NCI-H2029 treated with DMSO at 0.1 percent for 48 hours (cell line): ENCODE measurements at places on chromosomes 7 and 10.
A peak's percentile ranks its signal among the peaks of the same experiment; 100 is the strongest.

DNA sequence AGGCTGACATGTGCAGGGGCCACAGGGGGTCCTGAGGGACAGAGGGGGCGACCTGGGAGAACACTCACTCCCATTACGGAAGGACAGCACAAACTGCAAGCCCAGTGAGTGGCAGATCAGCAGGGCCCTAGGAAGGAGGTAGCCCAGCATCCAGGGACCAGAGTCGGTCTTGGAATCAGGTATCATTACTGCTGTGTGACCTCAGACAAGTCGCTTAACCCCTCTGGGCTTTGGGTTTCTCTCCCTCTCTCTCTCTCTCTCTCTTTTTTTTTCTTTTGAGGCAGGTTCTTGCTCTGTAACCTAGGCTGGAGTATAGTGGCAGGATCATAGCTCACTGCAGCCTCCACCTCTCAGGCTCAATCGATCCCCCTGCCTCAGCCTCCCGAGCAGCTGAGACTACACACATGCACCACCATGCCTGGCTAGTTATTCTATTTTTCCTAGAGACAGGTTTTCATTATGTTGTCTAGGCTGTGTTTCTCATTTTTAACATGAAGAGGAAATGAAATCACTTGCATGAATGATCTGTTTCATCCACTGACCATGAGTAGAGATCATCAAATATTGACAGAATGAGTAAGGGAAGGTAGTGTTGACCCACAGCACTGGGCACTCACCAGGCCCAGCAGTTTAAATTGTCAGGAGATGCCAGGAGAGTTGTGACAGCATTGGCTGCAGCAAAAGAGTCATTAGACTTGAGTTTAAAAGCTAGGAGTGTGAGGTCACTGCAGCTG is 49.4 kb downstream of the BUB3 start:
- DNase-seq: no peak

GRCh38 chr10:50575477-50576244 is 48.1 kb downstream of the SGMS1 start:
- DNase-seq: no peak

DNA sequence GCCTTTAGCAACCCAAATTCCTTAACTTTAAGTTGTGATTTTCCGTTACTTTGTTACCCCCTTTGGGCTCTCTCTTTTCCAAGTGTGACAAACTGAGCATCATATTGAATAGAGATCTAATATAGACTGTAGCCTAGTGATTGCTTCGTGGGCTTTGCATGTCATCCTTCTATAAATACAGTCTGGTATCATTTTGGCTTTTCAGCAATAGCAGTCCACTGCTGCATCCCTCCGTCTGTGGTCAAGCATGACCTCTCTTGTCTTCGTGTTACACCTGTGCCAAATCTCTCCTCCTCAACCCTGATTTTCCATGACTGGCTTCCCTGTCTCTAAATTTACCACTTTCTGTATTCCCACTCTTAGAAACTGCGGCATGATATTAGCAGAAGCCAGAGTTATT is 53.8 kb upstream of the AGK start:
- no peak for DNase-seq

- peak; percentile 6 for DNase-seq
Observed at GRCh38 chr10:22544325-22545068, 169.9 kb downstream of the PIP4K2A start.

- no peak for DNase-seq
Observed at GRCh38 chr10:70274643-70275042, 9.2 kb downstream of the NPFFR1 start.

DNA sequence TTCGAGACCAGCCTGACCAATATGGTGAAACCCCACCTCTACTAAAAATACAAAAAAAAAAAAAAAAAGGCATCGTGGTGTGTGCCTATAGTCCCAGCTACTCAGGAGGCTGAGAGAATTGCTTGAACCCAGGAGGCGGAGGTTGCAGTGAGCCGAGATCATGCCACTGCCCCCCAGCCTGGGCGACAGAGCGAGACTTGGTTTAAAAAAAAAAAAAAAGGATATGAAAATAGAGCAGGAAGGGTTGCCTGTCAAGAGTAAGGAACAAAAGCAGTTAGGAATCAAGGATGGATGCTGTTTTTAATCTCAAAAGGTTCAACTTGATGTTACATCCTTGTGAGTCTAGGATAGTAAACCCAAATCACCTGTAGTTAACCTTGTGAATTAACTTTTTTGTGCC is 11.8 kb upstream of the ASCC1 start:
- DNase-seq: no peak

DNA sequence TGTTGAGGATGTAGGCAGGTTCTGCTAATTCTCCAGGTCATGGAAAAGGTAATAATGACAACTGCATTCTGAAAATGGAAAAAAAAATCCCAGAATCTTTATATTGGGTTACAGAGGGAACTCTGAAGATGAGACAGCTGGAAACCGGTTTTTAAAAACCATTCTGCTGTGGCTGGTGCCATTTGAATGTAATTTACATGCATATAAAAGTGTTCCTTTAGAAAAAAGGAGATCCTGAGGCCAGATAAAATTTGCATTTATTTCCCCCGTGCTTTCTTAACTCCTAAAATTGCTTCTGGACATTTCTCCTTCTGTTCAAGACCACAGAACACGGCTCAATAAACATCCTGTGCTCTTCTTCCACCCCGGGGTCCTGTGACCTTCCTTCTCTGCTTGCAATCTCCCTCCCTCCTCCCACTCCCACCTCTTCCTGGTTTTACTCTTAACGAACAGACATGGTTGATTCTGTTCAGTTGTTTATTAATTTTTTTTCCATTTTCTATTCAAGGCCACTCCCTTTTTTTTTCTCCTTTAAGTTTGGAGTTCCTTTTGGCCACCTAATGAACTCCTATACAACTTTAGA is 41.6 kb downstream of the SH2D4B start:
- DNase-seq: no peak

GRCh38 chr7:111846898-111847297 is 284.6 kb upstream of the IMMP2L start:
- no peak for DNase-seq

- peak; percentile 37 for DNase-seq
Observed at GRCh38 chr7:125670926-125671572, 741.4 kb upstream of the POT1 start.

GRCh38 chr7:40493609-40494051 is 358.8 kb downstream of the SUGCT start:
- DNase-seq: no peak

DNA sequence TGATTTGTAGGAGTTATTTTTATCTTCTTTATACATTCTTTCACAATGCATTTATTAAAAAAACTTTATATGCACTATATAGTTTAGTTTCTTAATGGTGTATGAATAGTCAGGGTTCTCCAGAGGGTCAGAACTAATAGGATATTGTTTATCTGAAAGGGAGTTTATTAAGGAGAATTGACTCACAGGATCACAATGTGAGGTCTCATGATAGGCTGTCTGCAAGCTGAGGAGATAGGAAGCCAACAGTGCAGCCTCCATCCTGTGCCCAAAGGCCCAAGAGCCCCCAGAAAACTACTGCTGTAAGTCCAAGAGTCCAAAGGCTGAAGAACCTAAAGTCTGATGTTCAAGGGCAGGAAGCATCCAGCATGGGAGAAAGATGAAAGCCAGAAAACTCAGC is 192.8 kb upstream of the AHR start:
- DNase-seq: no peak

GRCh38 chr7:157413881-157414701 is 77.3 kb downstream of the DNAJB6 start:
- DNase-seq: no peak

DNA sequence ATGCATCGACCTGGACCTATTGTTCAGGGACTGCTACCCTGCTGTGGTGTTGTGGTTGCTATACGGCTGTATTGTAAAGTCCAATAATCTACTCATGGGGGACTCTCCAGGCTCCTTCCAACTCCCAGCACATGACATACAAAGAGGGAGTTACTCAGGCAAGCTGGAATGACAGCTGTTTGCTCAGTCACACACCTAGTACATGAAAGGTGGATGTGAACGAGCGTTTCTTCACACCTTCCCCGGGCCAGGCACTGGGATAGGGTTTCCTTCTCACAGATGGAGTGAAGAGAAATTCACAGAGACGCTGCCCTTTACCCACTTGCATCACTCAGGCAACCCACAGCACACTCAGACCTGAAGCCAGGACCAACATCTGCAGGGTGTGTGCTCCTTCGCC is 215.7 kb downstream of the TNS3 start:
- no peak for DNase-seq

GRCh38 chr10:79223091-79224048 is 123.9 kb upstream of the PPIF start:
- DNase-seq: no peak

GRCh38 chr7:117605712-117606111 is 125.9 kb downstream of the CFTR start:
- no peak for DNase-seq

GRCh38 chr7:115133248-115133647 is 211.4 kb downstream of the MDFIC start:
- peak; percentile 71 for DNase-seq

- no peak for DNase-seq
Observed at GRCh38 chr10:79266084-79266483, 81.2 kb upstream of the PPIF start.

- DNase-seq: no peak
Observed at GRCh38 chr10:21157664-21158063, 260.6 kb upstream of the NEBL start.

- peak; percentile 31 for DNase-seq
Observed at GRCh38 chr10:42783181-42783549, 570 bp downstream of the BMS1 start.

DNA sequence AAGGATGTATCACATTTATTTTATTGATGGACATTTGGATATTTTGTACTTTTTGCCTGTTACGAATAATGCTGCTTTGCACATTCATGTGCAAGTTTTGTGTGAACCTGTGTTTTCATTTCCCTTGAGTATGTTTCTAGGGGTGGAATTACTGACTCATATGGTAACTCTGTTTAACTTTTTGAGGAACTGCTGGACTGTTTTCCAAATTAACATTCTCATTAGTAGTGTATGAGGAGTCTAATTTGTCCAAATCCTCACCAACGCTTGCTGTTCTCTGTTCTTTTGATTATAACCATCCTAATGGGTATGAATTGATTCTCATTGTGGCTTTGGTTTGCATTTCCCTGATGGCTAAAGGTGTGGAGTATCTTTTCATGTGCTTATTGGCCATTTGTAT is 3.2 kb downstream of the WDR11 start:
- DNase-seq: no peak

GRCh38 chr10:58993480-58994221 is 182.8 kb upstream of the PHYHIPL start:
- DNase-seq: no peak

- no peak for DNase-seq
Observed at GRCh38 chr10:113854761-113855588, 514 bp downstream of the NHLRC2 start.

DNA sequence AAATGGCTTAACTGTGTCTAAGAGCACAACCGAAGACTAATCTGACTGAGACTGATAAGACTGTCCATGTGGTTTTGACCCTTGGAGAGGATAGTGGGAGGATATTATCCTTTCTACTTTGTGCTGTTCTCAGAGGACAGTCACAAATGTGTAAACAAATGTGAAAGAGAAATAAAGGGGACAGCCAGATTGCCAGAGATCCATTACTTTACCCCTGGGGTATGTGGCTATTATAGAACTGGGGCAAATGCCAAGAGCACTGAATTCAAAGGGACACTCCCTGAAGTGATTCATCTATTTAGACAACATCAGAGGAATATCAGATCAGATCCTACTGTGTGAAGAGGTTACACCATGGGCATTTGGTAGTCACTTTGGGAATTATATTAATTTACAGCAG is 154.7 kb downstream of the RNLS start:
- no peak for DNase-seq

DNA sequence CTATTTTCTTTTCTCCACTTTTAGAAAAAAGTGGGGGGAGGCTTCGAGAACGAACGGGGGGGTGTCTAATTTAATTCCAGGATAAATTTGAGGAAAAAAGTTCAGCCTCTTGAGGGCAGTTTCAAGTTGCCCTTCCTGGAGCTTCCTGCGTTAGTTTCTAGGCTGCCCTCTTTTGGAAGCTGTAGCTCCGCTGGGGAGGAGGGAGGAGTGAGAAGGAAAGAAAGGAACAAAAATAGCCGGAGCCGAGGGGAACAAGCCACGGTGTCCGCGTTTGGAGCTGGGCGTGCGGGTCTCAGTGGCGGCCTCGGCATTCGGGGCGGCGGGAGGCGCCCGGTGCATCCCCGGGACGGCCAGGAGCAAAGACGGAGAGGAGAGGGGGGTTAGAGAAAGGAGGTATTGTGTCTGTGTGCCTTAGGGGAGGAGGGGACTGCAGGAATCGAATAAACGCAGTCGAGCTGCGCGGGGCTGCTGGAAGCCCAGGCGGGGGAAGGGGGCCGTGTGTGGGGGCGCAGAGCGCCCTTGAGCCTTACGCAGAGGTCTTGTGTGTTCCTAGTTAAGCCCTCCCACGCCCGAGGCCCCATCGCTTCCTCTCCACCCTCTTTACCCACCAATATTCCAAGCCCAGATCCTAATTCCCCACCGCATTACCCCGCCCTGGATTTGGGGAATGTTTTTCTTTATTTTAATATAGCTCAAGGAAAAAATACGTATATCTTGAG is 2.0 kb upstream of the TNRC18 start:
- peak; percentile 93 for DNase-seq

- DNase-seq: no peak
Observed at GRCh38 chr7:47195641-47196040, 386.3 kb downstream of the TNS3 start.

- DNase-seq: no peak
Observed at GRCh38 chr10:112092519-112092918, 91.0 kb downstream of the GPAM start.

DNA sequence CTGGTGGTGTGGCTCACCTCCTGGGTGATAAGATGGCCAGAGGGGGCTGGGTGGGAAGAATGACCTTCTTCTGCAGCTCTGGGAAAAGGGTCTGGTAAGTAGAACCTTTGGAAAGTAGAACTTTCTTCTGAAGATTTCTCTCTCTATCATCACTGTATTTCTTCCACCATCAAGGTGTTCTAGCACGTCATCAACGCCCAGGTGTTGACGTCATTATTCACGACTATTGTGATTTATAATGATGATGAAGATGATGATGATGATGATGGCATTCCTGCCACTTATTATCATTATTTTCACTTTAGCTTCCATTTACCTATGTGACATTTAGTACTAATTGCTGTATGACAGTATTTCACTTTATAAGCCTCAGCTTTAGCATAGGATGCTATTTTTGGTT is 525.6 kb upstream of the ADARB2 start:
- DNase-seq: no peak

DNA sequence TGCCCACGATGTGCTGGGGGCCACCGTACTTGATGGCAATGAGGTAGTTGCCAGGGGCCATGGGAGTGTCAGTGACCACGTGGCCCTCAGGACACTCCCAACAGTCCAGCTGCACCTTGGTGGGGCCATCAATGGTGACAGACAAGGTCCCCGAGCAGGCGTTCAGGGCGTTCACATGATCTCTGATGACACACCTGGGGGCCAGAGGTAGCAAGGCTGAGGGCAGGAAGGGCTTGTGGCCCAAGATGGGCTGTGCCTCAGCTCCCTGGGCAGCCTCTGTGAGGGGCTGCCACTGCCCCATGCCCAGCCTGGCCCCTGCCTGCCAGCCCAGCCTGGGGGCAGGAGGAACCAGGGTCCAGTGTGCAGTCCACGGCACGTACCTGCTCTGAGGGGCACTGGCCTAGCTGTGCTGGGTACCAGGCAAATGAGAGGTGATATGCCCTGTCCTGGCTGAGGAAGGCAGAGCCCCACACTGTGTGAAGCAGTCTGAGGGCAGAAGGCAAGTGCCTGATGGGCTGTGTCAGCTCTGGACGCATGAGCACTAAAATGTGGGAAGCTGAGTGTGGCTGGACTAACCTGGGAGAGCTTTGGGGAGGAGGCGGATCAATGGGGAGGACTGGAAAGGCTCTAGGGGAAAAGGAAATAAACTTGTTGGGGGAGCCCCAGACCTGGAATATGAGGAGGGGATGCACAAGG is 3.5 kb upstream of the KCP start:
- no peak for DNase-seq
